ENCODE measurements at places on chromosomes 6 and 20. TPM values are rescaled to one million over a fixed set of nuclear protein-coding genes. Genes with fewer than 3 reads are reported as not detected.

- no peak for DNase-seq
These were observed 17.5 kb downstream of the COL12A1 start for GRCh38 chr6:75188221-75188925.

- DNase-seq = no peak
These were observed 42.2 kb downstream of the NFATC2 start for GRCh38 chr20:51500311-51500710.

- DNase-seq = no peak
These were observed 39.3 kb upstream of the DUSP22 start for GRCh38 chr6:252775-253535.

GRCh38 chr20:4306206-4306605, 290.8 kb upstream of the RNF24 start:
- DNase-seq = no peak

- peak; percentile 58 for DNase-seq
These were observed 25.6 kb upstream of the FUCA2 start for GRCh38 chr6:143536866-143537691.

GRCh38 chr6:24031496-24031895, 94.5 kb upstream of the NRSN1 start:
- DNase-seq = no peak

GRCh38 chr20:19407736-19408135, 195.3 kb downstream of the SLC24A3 start:
- no peak for DNase-seq

- DNase-seq = peak; percentile 50
These were observed 6.2 kb upstream of the SNAI1 start for GRCh38 chr20:49976542-49976941.

DNA sequence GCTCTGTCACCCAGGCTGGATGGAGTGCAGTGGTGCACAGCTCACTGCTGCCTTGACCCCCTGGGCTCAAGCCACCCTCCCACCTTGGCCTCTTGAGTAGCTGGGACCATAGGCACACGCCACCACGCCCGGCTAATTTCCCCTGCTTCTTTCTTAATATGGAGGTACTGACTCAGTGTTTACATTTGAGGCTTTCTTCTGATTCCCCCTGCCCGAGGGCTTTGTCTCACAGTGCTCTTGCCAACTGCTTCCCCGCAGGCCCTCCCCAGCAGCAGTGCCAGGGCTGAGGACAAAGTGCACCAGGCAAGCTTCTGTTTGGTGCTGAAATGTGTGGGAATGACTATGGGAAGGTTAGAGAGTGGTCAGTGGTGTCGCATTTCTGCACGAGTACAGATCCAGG, 34.8 kb downstream of the NR2E1 start:
- peak; percentile 3 for DNase-seq

- DNase-seq = no peak
These were observed 118.1 kb downstream of the TRDN start for GRCh38 chr6:123518441-123519188.

- DNase-seq = no peak
These were observed 114.1 kb upstream of the RREB1 start for GRCh38 chr6:6993503-6994237.

- no peak for DNase-seq
These were observed 12.3 kb upstream of the SLC13A3 start for GRCh38 chr20:46663531-46663930.

- DNase-seq = no peak
These were observed 232.7 kb downstream of the DLL1 start for GRCh38 chr6:170057961-170058877.

DNA sequence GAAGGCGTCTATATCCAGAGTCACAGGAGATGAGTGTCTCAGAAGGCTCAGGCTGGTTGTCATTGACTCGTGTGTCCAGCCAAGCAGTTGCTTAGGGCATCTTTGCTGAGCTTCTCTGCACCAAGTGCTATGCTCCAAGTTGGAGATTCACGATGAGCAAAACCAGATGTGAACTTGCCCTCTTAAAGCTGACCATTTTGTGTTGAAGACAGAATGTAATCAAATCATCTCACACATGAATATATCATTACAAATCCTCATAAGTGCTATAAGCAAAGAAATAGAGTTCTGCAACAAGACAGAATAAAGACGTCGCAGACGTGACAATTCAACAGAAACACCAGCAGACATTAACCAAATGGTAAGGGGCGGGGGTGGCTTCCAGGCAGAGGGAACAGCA, 103.9 kb downstream of the ALDH8A1 start:
- DNase-seq = no peak

DNA sequence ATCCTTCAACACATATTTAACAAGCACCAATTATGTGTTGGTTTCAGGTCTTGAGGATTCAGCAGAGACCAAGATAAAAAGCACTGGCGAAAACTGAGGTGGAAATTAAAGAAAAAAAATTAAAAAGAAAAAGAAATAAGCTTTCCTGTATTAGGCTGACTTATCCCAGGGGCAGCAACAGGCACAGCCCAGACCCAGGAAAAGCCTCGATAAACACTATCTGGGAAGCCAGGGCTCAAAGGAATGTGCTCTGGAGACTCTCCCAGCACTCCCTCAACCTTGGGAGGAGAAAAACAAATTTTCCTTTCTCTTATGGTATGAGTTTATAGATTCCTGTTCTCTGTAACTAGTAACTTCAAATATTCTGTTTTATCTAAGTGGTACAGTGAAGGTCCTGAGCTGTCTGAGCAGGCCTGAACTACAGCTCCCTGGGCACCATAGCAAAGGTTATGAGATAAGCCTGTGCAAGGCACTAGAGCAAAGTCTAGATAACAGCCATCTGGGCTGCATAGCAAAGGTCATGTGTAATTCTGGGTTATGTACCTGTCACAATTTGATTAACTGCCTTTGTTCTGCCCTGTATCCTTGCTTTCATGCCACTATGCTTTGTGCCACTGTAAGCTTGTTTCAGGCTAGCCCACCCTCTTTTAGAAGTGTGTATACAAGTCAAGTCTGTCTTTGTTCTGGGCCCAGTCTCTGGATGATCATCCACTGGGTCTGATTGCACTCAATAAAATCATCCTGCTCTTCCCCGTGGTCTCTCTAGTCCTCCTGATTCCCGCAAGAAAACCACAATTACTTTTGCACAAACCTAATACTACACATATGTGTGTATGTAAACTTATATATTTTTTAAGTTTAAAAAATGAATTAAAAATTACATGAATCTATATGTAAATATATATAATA, 54.0 kb downstream of the IL22RA2 start:
- DNase-seq = no peak

GRCh38 chr6:43199912-43200311, 17.9 kb downstream of the CUL9 start:
- DNase-seq = no peak

GRCh38 chr6:39367700-39368099, 45.2 kb upstream of the KCNK16 start:
- no peak for DNase-seq

- DNase-seq = no peak
These were observed 37.0 kb downstream of the BAK1 start for GRCh38 chr6:33543116-33543515.

DNA sequence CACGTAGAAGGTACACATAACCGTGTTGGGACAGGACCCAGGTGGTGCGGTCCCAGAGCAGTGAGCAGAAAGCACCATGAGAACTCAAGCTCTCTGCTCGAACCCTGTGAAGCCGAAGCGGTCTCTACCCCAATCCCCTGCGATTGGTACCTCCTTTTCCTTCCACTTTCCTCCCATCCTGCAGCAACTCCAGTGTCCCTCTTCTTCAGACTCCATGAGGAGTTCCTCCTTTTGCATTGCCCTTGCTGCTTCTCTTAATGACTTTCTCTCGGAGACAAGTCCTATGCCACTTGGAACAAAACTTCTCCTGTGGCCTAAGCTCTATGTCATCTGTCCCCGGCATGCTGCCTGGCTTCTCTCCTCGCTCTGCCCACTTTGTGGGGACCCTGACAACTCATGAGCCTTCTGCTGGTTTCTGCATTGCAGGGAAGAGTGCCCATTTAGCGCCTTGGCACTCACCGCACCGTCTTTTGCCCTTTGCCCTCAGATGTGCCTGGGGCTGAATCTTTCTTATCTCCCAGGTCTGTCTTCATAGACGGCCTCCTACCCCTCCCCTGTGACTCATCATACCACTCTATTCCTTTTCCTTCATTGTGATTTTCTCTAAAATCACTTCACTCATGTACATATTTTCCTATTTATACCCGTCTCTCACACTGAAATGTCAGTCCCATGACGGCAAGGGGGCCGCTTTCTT, 9.2 kb upstream of the ZNF831 start:
- DNase-seq = no peak

DNA sequence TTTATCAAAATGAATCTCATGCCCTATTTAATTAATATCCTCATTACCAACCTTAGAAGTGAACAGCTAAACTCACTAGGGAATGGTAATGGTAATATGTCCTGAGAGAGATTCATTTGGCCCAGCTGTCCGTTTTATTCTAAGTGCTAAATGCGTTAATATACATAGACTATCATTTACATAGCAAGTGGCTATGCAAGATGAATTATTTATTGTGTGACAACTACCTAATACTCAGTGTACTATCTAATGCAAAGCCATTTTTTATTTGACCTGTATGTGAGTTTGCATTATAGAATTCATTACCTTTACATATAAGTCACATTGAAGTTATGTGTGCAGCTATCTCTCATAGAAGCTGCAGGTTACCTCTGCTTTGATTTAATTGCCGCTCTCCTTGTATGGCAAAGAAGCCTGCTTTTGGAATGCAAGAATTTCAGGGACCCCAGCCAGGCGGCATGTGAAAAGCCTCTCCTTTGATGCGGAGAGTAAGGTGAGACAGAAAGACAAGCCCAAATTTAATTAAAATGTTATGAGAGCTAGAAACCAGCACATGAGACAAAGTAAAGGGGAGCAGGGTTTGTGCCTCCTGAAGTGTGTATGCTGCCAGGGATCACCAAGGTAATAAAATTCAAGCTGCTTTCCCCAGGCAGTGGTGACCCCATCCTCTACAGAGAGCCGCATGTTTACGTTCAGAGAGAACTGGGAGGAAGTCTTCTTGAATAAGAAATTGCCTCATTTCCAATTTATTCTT, 693.0 kb upstream of the MAP3K7 start:
- no peak for DNase-seq

DNA sequence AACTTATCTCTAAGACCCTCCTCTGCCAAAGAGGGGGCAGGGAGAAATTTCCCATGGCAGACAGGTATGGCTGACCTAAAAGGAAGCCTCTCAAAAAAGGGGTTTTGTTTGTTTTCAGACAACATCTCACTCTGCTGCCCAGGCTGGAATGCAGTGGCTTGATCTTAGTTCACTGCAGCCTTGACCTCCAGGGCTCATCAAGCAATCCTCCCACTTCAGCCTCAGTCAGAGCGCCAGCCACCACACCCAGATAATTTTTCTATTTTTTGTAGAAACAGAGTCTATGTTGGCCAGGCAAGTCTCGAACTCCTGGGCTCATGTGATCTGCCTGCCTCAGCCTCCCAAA, 3.8 kb downstream of the EZR start:
- no peak for DNase-seq

GRCh38 chr6:19424853-19425252, 412.3 kb upstream of the ID4 start:
- DNase-seq = no peak

GRCh38 chr20:37346535-37347346, 801 bp downstream of the SRC start:
- no peak for DNase-seq

- DNase-seq = no peak
These were observed 5.7 kb upstream of the RAB5IF start for GRCh38 chr20:36599912-36600345.

DNA sequence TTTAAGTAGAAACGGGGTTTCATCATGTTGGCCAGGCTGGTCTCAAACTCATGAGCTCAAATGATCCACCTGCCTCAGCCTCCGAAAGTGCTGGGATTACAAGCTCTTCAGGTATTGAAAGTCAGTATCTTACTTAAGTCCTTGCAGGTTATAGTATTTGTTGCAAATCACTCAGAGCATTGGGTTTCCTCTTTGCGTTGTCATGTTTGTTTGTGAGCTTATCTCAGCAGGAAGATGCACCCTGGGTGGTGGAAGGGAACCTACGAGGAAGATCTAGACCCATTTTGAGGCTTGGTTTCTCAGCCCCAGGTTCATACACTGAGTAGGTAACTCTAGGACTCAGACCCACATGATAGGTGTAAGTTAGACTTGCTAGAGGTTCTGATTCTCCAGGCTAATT, 18.6 kb downstream of the MYH7B start:
- no peak for DNase-seq

The CST2 gene
- not detected for total RNA-seq

The MOCS1 gene
- 8.1 TPM for total RNA-seq

The MMUT gene
- 10.9 TPM for total RNA-seq

The AIF1 gene
- total RNA-seq = not detected

The PRL gene
- total RNA-seq = not detected

The CGA gene
- total RNA-seq = not detected

The FITM2 gene
- 4.1 TPM for total RNA-seq

The SYS1 gene
- total RNA-seq = 28.4 TPM

The MROH8 gene
- 0.65 TPM for total RNA-seq

The PRICKLE4 gene
- 5.2 TPM for total RNA-seq

The UFL1 gene
- total RNA-seq = 17.5 TPM

The HLA-DQA1 gene
- not detected for total RNA-seq

The KCNQ2 gene
- not detected for total RNA-seq

The SSTR4 gene
- not detected for total RNA-seq

Data from lung microvascular endothelial cell (primary cell).